ENCODE measurements at places on chromosomes 7 and 10.

- DNase-seq = no peak
Observed at GRCh38 chr7:88276605-88277153, 30.0 kb downstream of the STEAP4 start.

DNA sequence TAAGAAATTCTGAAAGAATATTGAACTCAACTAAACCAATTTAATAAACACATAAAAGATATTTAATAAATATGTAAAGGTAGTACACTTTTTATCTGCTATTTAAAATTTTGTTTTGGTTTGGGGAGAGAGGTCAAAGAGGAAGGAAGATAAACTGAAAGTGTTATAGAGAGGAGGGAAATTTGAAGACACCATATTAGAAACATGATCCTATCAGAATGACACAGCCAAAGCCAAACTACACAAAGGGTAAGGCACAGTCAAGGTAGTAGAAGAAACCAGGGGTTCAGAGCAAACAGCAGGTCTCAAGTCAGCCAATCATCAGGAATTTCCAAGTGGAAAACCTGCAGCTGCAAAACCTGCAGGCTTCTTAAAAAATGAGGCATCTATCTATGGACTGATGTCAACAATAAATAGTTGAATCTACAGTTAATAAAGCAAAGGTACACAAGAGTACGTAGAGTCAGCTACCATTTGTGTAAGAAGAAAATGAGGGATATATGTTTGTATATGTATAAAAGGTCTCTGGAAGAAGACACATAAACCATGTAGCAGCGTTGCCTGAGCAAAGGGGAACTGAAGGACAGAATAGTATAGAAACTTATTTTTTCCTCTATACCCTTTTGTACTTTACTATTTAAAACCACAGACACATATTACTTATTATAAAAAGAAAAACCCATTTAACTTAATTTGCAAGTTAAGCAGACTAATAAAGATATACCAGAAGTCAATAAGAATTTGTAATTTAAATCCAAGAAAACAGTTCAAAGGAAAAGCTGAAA is 10.0 kb downstream of the ZNF800 start:
- no peak for DNase-seq

DNA sequence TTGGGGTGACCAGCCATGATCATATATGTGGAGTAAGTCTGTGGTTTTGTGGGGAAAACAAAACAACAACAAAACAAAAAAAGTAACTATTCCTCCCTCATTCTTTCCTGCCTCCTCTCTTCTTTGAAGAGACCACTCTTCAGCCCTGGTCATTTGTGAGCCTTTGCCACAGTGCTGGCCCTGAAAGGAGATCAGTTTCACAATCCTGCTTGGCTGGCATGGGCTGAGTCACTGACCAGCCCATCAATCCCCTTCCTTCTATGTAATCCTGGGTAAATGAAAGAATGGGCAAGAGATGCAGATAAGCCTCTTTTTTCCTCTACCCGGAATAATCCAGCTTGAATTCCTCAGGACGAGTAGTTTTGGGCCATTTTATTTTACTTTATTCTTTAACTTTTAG is 13.6 kb downstream of the CSTF2T start:
- DNase-seq = no peak

DNA sequence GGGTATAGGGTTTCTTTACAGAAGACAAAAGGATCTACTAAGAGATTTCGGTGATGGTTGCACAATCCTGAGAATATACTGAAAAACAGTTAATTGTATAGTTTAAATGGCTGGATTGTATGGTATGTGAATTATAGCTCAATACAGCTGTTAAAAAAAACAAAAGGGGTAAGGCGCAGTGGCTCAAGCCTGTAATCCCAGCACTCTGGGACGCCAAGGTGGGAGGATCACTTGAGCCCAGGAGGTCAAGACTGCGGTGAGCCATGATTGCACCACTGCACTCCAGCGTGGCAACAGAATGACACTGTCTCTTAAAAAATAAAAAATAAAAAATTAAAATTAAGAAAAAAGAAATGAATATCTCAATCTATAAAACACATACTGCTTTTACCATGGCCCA is 18.5 kb downstream of the ESYT2 start:
- DNase-seq = no peak

- DNase-seq = no peak
Observed at GRCh38 chr7:96182424-96183158, 139.3 kb downstream of the SLC25A13 start.

- DNase-seq = no peak
Observed at GRCh38 chr7:151272405-151272804, 23.9 kb upstream of the SMARCD3 start.

DNA sequence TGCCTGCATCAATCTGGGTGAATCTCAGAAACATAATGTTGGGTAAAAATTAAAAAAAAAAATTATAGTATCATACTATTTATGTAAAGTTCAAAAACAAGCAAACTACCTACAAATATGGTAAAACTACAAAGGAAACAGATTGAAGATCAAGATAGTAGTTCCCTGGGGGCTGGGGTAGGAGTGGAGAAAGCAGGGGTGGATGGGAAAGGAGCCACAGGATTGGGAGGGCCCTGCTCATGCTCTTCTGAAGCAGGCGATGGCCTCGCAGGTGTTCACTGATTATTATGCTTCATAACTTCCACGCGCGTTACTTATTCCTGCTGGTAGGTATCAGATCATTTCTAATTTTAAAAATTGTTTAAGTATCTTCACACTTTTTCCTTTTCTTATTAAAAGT is 96.0 kb upstream of the GATA3 start:
- DNase-seq = no peak

DNA sequence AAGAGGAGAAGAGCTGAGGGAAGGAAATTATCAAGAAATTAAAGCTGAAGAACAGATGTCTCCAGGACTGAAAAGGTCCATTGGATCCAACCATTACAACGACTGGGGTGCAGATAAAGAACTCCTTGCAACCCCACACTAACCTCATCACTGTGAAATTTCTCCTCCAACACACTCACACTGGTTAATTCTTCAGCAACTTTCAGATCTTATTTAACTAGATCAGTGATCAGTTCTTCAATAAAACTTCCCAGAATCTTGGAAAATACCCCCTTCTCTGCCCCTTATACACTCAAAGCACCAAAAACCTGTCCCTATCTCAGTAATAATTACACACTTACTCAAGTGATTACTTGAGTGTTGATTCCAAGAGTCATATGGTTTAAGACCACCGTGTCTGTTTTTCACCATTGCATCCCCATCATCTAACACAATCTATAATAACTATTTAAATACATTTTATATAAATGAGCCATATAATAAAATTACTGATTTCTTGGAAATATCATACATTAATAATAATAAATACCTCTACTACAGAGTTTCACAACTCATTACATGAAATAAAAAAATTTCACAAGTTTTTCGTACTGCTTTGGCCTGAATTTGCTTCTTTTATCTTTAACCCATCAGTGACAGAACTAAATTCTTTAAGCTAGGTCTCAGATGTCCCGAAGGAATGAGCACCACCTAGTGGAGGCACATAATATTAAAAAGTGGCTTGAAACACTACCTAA is 123.7 kb downstream of the MPP7 start:
- DNase-seq = no peak

GRCh38 chr7:14018751-14019150 is 29.3 kb upstream of the ETV1 start:
- DNase-seq = no peak

- DNase-seq = no peak
Observed at GRCh38 chr10:17122726-17123661, 6.6 kb downstream of the CUBN start.

DNA sequence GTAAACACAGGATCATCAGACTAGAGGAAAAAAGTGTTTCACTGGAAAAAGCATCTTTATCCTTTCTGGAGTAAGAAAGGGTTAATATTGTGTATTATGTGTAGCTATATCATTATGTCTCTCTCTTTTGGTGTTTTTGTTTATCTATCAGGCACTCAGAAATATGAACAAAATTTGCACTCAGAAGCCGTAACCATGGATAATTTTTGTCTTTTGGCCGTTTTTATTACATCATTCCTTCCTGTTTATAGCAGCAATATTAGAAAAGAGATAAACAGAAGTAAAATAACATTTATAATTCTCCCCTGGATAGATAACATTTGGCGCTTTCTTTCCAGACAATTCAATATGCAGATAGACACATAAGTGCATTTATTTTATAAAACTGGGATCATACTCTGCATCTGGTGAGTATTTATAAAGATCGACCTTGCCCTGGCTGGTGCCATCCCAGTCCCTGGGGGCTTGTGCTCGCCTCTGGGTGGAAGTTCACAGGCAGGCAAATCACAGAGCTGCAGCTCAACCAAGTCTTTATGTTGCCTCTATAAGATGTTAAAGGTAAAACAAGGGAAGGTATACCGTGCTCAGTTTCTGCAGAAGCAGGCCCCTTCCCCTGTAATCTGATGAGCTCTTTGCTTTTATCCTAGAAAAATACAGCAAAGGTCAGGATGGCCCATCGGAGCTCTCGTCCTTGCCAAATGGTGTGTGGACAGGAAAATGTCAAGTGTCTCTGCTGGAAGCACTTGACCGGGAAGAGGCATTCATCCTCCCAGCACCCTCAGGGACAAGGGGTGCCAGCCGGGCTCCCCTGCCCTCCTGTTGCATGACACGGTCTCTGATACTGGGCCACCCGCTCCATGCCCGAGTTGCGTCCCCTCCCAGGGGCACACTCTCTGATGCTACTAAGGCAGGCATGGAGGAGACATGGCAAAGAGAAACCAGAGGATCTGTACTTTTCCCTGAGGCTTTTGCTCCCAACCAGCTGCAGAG is 43.9 kb downstream of the PYROXD2 start:
- DNase-seq = no peak

- DNase-seq = no peak
Observed at GRCh38 chr7:123533929-123534382, 439 bp downstream of the IQUB start.

DNA sequence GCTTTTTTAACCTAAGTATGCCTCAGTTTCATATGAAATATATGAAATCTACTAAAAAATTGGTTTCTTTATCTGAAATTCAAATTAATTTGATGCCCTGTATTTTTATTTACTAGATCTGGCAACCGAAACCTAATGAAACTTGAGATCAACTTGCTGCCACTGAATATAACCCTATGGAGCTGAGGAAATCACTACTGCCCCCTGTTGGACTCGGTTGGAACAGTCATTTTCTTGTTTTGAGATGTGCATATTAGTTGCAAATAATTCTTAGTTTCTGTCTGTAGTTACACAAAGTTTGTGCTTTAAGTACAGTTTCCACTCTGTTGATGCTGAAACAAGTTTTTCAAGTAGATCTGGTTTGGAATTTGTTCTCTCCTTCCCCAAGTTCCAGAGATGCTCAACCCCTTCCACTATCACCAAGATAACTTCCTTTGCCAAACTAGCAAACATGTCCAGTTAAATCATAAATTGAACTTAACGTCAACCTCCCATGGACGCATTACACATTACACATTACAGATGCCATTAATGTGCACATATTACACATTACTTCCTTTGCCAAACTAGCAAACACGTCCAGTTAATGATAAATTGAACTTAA is 22.2 kb upstream of the EXOC4 start:
- DNase-seq = no peak

GRCh38 chr7:55381189-55381588 is 16.1 kb downstream of the LANCL2 start:
- no peak for DNase-seq

DNA sequence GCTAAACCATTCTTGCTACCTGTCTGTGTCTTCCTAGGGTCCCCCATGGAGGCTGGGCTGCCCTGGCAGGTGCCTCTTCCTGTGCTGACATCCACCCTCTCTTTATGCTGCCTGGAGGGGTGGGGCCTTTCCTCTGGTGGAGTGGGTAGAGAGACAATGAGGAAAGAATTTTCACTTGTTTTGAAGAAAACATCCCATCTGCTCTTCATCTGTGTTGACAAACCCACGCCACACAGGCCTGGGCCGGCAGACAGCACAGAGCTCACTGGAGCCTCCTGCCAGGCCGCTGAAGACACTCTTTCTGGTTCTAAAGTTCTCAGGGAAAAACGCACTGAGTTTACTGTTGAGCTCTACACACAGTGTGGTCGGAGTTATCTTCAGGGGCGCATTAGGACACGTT is 328.2 kb downstream of the GLRX3 start:
- DNase-seq = no peak

DNA sequence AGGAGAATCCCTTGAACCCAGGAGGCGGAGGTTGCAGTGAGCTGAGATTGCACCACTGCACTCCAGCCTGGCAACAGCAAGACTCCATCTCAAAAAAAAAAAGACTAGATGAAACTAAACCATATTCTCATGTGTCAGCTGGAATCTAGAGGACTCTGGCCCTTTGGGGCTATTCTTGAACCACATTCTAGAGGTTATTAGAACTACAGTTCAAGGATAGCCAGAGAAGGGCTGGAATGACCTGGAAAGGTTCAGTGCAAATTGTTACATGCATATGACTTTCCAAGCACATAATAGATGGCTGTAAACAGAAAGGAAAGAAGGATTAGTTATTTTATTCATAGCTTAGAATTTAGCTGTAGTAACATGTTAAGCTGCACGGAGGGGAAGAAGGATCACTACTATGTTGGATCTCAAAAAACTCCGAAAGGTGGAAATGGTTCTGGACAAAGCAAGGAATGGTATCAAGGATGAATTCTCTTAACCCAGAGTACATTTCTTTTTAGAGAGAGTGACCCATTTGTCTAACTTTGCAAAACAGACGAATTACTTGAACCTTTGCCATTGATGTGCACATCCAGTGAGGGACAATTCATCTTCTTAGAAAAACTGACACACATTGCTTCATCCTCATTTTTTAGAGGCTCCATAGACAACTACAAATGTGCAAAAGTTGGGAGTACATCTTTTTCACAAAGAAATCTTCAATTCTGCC is 124.0 kb upstream of the SAMD8 start:
- no peak for DNase-seq

- DNase-seq = no peak
Observed at GRCh38 chr7:131145026-131145425, 182.7 kb upstream of the MKLN1 start.

- no peak for DNase-seq
Observed at GRCh38 chr10:110637558-110638053, 6.5 kb upstream of the RBM20 start.

GRCh38 chr10:117218654-117219053 is 21.4 kb downstream of the KCNK18 start:
- DNase-seq = no peak

DNA sequence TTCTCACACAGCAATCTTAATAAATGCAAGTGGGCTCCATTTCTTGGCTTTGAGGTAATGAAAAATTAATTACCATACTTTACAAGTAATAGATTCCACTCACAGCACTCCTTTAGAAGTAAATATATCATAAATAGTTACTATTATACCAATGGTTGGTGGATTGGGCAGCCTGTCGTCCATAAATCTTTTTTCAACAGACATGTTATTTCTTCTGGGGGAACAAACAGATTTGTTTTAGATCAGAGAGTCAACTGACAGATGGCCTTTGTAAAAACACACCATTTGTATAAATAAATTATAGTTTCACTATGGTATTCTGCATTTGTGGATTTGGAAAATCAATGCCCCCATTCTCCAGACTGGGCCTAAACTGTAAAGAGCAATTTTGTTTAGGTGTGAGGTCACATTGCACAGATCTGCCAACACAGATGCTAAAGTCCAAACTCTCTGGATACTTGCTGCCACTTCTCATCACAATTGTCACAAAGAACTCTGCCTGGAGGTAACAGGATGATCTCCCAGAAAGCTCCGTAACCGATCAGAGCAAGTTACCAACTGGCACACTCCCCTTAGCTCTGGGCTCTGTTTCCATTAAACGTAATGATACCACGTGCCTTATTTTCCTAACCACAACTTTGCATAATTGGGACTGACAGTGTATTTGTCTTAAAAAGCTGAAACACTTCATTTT is 4.5 kb upstream of the MACROH2A2 start:
- no peak for DNase-seq

GRCh38 chr10:123480845-123481244 is 185.3 kb upstream of the GPR26 start:
- no peak for DNase-seq

- DNase-seq = no peak
Observed at GRCh38 chr7:130435311-130435854, 5.4 kb downstream of the CEP41 start.

All from NCI-H1417 treated with DMSO at 0.1 percent for 48 hours (cell line).